ENCODE measurements at places on chromosomes 7 and 10. TPM values are rescaled to one million over a fixed set of nuclear protein-coding genes. Genes with fewer than 3 reads are reported as not detected.

SEM1 gene
- 123 TPM for polyA plus RNA-seq

SLC12A9 gene
- polyA plus RNA-seq, result 6.6 TPM

LRGUK gene
- 0.08 TPM for polyA plus RNA-seq

PLPP4 gene
- 2.3 TPM for polyA plus RNA-seq

FAM171A1 gene
- 10.3 TPM for polyA plus RNA-seq

KIAA1217 gene
- polyA plus RNA-seq, result 0.92 TPM

PAPOLB gene
- polyA plus RNA-seq, result 0.02 TPM

ZNF37A gene
- 9.7 TPM for polyA plus RNA-seq

AGAP9 gene
- polyA plus RNA-seq, result 3.2 TPM

GRCh38 chr10:104875561-104875960 lies 234.5 kb downstream of the SORCS3 start:
- H3K4me1 ChIP-seq, result no peaks in the 10 kb centered on the region
- no peak overlapping the region for H3K27ac ChIP-seq
- no peaks in the 10 kb centered on the region for H3K36me3 ChIP-seq
- H3K27me3 ChIP-seq, result no peaks in the 10 kb centered on the region
- H3K4me3 ChIP-seq, result no peak overlapping the region

DNA sequence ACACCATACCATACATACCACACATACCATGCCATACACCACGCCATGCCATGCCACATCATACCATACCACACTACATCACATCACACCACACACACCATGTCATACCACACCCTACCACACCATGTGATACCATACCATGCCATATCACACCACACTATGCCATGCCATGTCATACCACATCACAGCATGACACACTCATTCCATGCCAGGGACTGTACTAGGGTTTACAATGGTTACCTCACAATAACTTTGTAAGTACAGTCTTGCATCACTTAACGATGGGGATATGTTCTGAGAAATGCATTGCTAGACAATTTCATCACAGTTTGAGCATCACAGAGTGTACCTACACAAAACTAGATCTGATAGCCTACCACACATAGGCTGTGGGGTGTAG lies 14.5 kb downstream of the PYROXD2 start:
- H3K36me3 ChIP-seq, result peaks cover 3% of the 10 kb centered on the region
- no peak overlapping the region for H3K27ac ChIP-seq
- H3K27me3 ChIP-seq, result no peaks in the 10 kb centered on the region
- H3K4me1 ChIP-seq, result peaks cover 22% of the 10 kb centered on the region

DNA sequence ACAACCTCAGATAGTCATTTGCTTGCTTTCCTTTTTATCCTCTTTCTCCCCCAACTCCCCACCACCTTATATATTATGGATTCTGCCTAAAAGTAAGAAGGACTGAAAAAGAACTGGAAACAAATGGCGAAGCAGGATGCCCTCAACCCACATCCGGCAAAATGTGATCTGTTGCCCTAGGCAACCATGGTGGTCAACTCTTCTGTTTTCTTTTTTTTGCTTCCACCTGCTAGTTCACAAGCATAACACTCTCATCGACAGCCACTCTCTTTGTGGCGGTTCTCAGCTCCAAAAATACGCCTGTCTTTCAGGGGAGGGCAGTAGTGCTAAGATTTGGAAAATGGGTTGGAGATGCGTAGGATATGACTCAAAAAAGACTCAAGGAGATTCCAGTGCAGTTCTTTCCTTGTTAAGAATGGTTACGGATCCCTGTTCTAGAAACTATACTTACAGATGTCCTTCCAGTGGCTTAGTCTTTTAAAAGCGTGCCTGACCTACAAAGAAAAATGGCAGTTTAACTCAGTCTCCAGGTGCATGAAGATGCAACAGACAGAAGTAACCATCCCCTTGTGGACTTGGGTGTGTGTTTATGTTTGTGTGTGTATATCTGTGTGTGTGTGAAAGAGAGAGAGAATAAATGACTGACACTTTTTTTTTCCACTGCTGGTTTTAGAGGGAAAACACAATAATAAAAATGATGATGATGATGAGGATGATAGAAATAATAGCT lies 10.7 kb downstream of the APBB1IP start:
- H3K4me1 ChIP-seq, result no peaks in the 10 kb centered on the region
- H3K27me3 ChIP-seq, result no peaks in the 10 kb centered on the region
- no peak for DNase-seq

GRCh38 chr7:155750255-155751125 lies 61.8 kb downstream of the SHH start:
- no peaks in the 10 kb centered on the region for H3K4me1 ChIP-seq
- H3K27ac ChIP-seq, result no peak overlapping the region

DNA sequence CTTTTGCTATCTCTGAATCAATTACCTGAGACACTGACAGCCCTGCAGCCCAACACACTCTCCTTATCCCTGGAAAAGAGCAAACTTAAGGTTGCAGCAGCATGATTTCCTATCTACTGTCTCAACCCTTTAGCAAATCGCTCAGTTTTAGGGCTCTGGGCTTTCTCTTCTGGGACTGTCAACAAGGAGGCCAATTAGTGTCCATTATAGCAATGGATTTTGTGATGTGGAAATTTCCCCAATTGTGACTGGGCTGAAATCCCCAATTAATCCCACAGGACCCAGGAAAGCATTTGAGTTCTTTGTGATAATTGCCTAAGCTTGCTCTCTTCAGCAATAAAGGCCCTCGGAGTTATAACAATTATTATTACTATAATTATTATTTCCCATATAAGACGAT lies 197.0 kb downstream of the ZNF438 start:
- no peak overlapping the region for H3K4me3 ChIP-seq
- no peaks in the 10 kb centered on the region for H3K27me3 ChIP-seq
- H3K36me3 ChIP-seq, result no peaks in the 10 kb centered on the region
- DNase-seq, result no peak
- peaks cover 1% of the 10 kb centered on the region for H3K4me1 ChIP-seq

DNA sequence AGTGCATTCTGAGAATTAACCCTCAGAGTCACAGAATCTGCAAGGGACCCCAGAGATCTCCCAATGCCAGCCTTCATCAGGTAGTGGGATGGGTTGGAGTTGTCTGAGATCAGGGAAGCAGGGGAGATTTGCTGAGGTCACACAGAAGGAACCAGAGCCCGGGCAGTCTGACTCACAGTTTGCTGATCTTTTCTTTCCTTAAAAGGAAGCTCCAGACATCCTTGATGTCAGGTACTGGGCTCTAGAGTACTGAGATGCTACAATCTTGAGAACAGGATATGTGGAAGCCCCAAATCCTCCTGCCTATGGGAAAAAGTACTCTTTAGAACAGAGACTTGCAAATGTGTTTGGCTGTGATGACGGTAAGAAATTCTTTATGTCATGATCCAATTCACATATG lies 706 bp downstream of the TBATA start:
- H3K27me3 ChIP-seq, result peaks cover 18% of the 10 kb centered on the region
- no peaks in the 10 kb centered on the region for H3K4me1 ChIP-seq
- H3K36me3 ChIP-seq, result no peaks in the 10 kb centered on the region

DNA sequence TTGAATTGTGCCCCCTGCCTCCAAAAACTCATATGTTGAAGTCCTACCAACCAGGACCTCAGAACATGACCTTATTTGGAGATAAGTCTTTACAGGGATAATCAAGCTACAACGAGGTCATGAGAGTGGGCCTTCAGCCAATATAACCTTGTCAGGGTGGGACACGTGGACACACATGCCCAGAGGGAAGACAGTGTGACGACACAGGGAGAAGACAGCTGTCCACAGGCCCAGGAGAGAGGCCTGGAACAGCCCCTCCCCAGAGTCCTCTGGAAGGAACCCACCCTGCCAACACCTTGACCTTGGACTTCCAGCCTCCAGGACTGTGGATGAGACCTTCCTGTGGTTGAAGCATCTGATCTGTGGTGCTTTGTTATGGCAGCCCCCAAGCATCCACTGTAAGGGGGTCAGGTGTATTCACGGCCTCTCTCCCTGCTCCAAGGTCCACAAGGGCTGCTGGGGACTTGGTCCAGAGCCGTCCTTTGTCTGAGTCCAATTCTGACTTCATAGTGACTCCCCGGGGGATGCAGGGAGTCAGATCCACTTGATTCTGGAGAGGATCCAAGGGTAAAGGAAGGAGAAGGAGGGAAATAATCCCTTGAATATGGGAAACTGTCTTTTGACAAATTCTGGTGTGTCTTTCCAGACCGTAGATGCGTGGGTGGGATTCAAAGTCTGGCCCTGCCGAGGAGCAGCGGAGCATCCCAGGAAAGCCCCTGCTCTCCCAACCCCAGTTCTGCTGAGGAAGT lies 7.0 kb downstream of the CALML3 start:
- DNase-seq, result no peak
- no peak overlapping the region for H3K4me3 ChIP-seq
- H3K27ac ChIP-seq, result no peak overlapping the region
- no peaks in the 10 kb centered on the region for H3K4me1 ChIP-seq
- H3K36me3 ChIP-seq, result no peaks in the 10 kb centered on the region

DNA sequence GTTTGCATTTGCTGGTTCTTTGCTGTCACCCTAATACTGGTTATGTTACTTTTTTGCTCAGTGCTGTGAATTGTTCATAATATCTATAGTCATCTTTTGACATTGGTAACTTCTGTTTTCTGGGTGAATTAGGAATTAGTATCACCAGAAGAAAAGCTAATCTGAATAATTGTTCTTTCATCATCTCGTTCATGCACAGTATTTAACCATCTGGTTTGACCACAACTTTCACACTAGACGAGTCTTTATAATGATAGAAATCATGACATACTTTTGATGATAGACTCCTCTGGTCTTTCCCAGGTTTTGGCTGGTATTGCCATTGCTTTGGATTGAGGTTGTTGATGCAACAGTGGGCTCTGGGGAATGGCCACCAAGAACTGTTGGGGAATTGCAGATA lies 25.1 kb downstream of the SGPL1 start:
- DNase-seq, result no peak
- H3K27ac ChIP-seq, result no peak overlapping the region
- no peaks in the 10 kb centered on the region for H3K36me3 ChIP-seq
- no peak overlapping the region for H3K4me3 ChIP-seq
- H3K4me1 ChIP-seq, result no peaks in the 10 kb centered on the region

GRCh38 chr7:143882604-143883078 lies 19.3 kb downstream of the TCAF1 start:
- DNase-seq, result peak; percentile 73
- H3K4me1 ChIP-seq, result peaks cover 2% of the 10 kb centered on the region
- H3K27me3 ChIP-seq, result no peaks in the 10 kb centered on the region
- no peaks in the 10 kb centered on the region for H3K36me3 ChIP-seq

- H3K27ac ChIP-seq, result no peak overlapping the region
- no peaks in the 10 kb centered on the region for H3K27me3 ChIP-seq
- no peaks in the 10 kb centered on the region for H3K36me3 ChIP-seq
- no peaks in the 10 kb centered on the region for H3K4me1 ChIP-seq
These were observed 286.4 kb downstream of the PTPRN2 start for GRCh38 chr7:158301207-158301606.

GRCh38 chr7:148334441-148334956 lies 256.1 kb upstream of the C7orf33 start:
- H3K4me1 ChIP-seq, result no peaks in the 10 kb centered on the region
- no peak overlapping the region for H3K4me3 ChIP-seq
- H3K27me3 ChIP-seq, result no peaks in the 10 kb centered on the region
- H3K36me3 ChIP-seq, result no peaks in the 10 kb centered on the region

- H3K4me3 ChIP-seq, result no peak overlapping the region
- H3K27ac ChIP-seq, result no peak overlapping the region
- DNase-seq, result no peak
- no peaks in the 10 kb centered on the region for H3K4me1 ChIP-seq
These were observed 97.8 kb downstream of the SLC37A3 start for GRCh38 chr7:140300243-140301136.

- no peaks in the 10 kb centered on the region for H3K27me3 ChIP-seq
- H3K4me1 ChIP-seq, result no peaks in the 10 kb centered on the region
- H3K4me3 ChIP-seq, result no peak overlapping the region
These were observed 51.5 kb upstream of the MKLN1 start for GRCh38 chr7:131276190-131276589.

DNA sequence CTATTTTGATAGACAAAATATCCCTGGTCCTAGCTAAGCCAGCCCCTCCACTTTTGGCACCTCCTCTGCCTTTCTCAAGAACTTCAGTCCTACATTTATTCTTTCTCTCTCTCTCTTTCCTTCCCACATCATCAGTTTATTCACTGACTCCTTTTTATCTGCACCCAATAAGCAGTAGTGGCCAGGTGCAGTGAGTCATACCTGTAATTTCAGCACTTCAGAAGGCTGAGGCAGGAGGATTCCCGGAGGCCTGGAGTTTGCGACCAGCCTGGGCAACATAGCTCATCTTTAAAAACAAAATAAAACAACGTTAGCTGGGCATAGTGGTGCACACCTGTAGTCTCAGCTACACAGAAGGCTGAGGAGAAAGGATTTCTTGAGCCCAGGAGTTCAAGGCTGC lies 19.4 kb upstream of the NRP1 start:
- H3K4me3 ChIP-seq, result no peak overlapping the region
- peak; percentile 21 for DNase-seq
- no peaks in the 10 kb centered on the region for H3K27me3 ChIP-seq
- no peaks in the 10 kb centered on the region for H3K36me3 ChIP-seq
- peaks cover 4% of the 10 kb centered on the region for H3K4me1 ChIP-seq

GRCh38 chr7:1813394-1814088 lies 143.5 kb downstream of the ELFN1 start:
- no peaks in the 10 kb centered on the region for H3K36me3 ChIP-seq
- H3K4me3 ChIP-seq, result no peak overlapping the region
- no peak for DNase-seq
- H3K27me3 ChIP-seq, result no peaks in the 10 kb centered on the region
- H3K27ac ChIP-seq, result no peak overlapping the region
